ENCODE measurements at places on chromosomes 5 and 9.
A peak's percentile ranks its signal among the peaks of the same experiment; 100 is the strongest.

- no peak for DNase-seq
These were observed 2.0 kb upstream of the TNFAIP8 start for GRCh38 chr5:119353686-119354366.

DNA sequence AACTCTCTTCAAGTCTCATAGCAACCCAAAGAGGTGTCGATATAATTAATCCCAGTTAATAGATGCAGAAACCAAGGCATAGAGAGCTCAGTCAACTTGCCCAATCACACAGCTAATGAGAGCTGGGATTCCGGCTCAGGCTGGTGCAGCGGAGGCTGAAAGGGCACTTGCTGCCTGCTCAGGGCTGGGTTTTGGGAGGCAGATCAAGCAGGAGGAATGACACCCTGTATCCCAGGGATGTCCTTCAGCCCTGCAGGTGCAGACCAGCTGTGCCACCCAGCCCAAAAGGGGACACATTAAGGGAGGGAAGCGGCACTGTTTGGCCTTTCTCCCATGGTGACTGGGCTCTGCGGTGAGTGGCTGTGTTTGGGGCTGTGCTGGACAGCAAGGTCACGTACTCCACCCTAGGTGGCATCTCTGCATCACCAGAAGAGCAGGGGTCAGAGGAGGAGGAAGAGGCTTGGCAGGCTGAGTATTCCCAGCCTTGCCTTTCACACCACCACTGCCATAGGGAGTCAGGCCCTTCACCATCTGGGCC is 124.1 kb downstream of the MVB12B start:
- DNase-seq: no peak

DNA sequence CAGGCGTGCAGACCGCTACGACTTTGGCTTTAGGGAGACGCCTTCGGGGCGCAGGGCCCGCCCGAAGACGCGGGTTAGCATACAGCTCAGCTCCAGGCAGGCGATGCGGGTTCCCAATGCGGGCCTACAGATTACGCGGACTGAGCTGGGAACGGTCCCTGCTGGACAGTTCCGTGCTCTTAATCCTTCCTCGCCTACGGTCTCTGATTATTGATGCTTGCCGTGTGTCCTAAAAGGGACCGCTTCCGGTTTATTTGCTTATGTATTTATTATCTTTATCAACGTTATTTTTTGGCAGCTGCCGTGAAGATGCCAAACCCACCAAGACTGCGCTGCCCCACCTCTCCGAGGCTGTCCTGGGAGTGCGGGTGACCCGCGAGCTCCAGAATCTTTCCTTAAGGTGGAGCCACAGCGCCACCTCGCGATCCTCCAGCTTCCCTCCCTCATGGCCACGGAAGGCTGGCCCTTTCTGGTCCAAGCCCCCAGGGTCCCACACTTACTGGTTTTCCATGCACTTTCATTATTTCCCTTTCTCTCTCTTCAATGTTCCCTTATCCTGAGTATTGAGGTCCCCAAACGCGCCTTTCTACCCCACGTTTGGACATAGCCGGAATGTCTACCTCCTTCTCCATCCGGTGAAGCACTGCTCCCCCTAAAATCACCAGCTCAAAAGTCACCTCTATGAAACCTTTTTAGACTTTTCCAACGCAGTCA is 7.0 kb upstream of the EBF1 start:
- DNase-seq: peak; percentile 55

- no peak for DNase-seq
These were observed 29.0 kb upstream of the PAPPA start for GRCh38 chr9:116124472-116125040.

DNA sequence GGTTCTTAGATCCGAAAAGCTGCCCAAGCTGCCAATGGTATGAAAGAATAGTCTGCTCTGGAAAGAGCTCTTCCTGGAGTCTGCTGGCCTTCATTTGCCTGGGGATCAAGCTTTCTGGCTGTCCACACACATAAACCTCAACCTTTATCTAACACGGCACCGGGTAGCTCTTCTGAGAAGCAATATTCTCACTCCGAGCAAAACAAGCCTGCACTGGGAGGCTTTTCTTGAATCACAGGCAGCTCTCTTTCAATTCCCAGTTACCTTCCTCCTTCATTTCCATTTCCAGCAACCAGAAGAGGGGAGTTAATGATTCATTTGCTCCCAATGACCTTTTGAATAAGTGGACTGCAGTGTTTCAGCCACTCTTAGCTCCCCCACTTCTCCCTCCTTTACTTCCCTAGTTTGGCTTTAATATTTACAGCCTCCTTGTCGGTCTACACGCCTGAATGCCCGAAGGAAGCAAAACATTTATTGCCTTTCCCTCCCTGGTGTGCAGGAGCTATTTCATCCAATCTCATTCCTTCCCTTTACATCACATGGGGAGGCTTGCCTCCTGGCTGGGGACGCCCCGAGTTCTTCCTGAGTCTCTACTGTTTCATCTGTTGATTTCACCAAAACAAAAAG is 187.1 kb downstream of the ARHGEF28 start:
- DNase-seq: no peak

DNA sequence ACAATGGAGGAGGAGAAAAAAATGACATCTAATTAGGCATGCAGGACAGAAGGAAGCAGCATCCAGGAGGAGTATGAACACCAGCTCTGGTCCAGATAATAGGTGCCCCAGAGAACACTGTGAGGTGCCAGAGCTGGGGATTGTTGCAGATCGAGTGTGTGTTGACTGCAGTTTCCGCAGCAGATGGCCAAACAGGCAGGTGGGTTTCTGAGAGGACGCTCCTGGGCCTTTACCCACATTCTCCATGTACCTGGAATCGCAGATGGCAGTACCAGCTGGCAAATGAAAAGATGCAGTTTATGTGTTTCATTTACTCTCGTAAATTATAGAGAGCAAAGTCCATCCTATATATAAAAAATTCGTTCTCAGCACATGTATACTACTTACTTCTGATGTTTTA is 182.2 kb upstream of the ISL1 start:
- no peak for DNase-seq

DNA sequence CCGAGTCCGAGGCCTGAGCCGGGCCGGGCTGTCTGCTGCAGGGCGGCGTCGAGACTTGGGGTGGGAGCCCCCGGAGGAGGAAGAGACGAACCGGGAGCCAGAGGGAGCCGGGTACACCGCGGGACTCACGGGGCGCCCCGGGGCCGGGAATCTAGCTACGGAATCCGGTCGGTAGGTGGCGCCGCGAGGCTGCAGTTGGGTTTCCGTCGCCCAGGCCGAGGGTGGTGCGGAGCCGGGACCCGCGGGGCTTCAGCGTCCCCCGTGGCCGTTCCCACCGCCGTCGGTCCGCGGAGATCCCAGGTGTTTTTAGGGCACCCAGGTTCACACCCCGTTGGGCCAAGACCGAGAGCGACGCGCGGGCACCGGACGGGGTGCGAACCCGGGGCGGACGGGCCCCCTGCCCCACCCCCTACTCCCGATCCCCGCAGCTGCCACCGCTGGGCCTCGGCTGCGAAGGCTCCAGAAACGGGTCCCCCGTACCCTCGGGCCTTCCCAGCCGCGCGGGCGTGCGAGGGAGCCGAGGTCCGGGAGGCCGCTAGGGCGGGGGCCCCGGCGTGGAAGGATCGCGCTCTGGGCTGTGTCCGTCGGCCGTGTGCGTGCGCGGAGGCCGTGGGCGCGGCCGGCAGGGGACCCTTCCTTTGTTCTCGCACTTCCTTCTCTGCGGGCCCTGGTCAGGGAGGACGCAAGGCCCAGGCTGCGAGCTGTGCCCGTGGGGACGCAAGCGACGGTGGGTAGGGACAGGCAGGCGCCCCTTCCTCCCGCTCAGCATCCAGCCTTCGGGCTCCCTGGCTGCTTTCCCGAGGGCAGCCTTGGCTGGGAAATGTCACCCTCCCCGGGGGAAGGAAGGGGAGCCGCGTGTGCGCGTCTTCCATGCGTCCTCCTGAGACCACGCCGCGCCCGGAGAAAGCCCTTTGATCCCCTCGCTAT is 146.6 kb downstream of the GAPVD1 start:
- peak; percentile 66 for DNase-seq

GRCh38 chr9:135100241-135100681 is 12.8 kb downstream of the OLFM1 start:
- no peak for DNase-seq

- DNase-seq: no peak
These were observed 18.3 kb downstream of the PSAT1 start for GRCh38 chr9:78314953-78315870.

DNA sequence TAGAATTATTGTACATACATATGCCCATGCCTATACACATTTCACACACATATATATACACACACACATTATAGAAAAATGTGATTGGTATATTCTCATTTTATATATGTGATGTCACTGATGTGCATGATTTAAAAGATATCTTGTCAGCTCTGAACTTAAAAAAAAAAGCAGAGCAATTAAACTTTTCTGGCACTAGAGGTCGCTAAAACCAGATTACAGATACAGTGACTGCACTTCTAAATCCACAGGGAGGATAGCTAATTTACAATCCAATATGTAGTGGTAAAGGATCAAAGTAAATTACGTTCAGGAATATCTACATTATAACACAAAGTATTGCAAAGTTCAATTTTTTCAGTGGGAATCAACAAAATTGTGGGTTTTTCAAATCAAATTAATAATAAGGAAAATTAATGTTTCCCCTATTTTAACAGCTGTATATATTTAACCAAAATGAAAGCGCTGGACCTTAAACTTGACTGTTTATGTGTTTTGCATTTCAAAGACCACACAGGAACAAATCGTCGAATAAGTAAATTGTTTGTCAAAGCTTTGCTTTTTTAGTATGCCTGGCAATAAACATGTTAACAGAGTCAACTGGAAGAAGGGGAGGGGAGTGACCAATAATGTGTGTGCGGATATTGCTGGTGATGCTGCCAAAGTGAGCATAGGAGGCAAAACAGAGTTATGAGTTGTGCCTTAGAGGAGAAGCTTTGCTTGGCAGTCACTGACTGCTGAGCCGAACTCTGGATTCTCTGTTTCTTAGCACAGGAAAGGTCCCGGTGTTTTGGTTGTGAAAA is 1201.4 kb upstream of the C9orf72 start:
- no peak for DNase-seq

DNA sequence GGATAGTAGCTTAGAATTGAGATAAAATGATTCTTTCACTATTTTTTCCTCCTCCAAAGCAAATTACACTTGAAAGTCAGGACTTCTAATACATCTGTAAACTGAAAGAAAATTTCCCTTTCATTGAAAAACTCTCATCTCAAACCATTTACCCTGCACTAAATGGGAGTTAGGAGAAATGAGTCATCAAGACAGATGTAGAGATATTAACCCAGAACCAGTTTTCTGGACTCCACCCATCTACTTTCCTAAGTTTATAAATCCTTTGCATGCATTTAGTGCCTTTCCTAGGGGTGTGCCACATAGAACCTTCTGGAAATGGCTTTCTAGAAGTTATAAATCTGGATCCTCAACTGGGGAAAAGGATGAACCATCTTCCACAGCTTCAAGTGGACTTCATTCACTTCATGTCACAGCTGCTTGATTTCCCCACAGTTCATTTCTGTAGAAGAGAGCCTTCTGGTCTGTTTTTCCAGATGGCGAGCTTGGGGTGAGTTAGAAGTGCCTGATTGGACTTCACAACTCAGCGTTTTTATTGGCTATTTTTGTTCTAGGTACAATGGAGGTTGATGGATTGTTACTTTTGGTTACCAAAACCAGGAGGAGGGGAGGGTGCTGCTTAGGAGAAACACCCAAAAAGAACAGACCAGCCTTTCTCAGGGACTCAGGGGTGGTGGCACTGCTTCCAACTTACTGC is 72.5 kb upstream of the GPR151 start:
- DNase-seq: no peak

DNA sequence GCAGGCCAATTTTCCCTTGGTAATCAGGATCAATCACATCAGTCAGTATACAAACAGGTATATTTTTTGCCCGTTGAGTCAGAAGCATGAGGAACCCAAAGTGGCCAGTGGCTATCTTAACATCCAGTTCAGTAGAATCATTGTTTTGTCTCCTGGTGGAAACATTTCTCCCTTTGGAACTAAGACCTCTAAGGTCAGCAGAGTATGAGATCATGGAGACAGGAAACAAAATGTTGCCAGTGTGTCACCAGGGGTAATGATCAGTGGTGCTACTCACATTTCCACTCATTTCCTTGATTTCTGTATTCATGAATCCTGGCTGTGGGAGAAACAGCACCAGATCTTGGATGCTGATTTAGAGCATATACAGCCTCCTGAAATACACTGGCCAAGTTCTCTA is 553.0 kb downstream of the CSNK1G3 start:
- DNase-seq: no peak

GRCh38 chr5:122156724-122157325 is 27.5 kb downstream of the ZNF474 start:
- peak; percentile 18 for DNase-seq

DNA sequence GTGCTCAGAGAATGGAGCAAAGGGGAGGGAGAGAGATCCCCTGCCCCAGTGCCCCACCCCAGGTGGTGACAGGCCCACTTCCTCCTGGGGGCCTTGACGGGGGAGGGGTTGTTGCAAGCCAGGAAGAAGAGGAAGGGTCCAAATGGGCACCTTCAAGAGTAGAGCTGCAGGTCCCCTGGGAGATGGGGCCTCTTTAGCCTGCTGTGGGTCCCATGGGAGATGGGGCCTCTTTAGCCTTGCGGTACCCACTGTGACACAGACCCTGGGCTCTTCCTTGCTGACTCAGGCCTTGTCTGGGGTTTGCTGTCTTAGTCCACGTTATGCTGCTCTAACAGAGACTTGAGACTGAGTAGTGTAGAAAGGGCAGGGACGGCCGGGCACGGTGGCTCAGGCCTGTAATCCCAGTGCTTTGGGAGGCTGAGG is 9.6 kb upstream of the TOR4A start:
- no peak for DNase-seq

GRCh38 chr9:109270441-109270840 is 50.4 kb downstream of the EPB41L4B start:
- no peak for DNase-seq

DNA sequence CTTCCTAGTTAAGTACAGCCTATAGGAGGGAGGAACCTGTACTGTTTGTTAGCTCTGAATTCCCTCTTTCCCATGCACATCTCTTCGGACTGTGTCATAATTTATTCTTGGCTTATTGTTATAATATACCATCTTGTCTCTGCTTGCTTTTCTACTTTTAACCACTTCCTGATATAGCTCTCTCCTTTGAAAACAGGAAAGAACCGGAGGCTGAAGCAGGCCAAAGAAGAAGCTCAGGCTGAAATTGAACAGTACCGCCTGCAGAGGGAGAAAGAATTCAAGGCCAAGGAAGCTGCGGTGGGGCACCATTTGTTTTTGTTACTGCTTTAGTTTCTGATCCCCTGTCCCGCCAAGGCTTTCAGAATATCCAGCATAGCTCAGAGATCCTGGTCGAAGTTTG is 4.8 kb downstream of the ATP6V1G1 start:
- peak; percentile 82 for DNase-seq

Measured in stimulated activated naive CD4-positive, alpha-beta T cell (primary cell).